Epithelial cell of proximal tubule (primary cell): ENCODE measurements at places on chromosomes 1 and 21. TPM values are rescaled to one million over a fixed set of nuclear protein-coding genes. Genes with fewer than 3 reads are reported as not detected.

DNA sequence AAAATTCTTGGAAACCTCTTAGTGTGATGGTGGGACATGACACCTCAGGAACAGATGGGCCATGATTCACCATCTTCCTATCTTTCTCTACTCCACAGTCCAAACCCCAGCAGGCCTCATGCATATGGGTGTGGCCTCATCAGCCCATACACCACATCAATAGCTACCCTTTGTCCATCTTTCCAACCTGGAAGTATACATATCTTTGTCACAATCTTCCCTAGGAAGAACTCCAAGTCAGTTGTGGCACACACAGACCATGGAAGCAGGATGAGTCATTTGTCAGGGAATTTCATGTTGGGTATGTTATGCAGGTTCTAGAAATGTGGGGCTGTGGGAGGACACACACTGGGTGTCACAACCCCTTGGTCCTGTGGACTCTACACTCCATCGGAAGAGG, 30.5 kb upstream of the CLCA4 start:
- DNase-seq, result no peak

DNA sequence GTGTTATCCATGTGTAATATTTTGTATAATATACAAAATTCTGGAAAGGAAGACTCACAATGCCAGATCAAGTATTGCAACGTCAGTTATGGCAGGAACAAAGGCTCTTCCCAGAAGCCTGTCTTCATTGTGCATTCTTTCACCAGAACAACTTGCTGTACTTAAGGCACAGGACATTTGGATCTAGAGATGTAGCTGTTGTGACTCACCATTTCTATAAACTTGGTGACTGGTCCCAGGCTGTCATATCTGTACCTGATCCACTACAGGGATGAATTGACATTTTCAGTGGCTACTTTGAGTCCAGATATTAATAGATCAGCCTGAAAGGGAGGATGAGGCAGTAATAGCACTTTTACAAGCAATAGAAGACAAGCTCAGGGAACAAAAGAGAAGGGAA, 299.8 kb downstream of the DISC1 start:
- no peak for DNase-seq

DNA sequence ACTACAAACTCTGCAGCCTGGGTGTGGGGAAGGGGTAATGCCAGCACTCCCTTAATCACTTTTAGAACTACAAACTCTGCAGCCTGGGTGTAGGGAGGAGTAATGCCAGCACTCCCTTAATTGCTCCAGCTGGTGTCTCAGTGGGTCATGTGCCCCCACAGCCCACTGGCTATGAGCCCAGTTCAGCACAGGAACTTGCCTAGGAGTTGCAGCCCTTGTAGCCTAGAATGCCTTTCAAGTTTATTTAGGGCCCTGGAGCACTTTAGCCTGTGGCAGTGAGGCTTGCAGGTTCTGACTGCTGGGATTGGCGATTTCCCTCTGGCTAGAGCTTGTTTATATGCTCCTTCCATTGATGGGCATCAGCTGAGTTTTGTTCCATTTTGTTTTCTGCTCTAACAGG, 17.1 kb downstream of the VN1R5 start:
- DNase-seq, result no peak

The PEF1 gene
- total RNA-seq, result 71.7 and 116 TPM in 2 replicates

GRCh38 chr1:31346785-31347184, 26.1 kb downstream of the FABP3 start:
- DNase-seq, result no peak

The PDPN gene
- total RNA-seq, result 7.6 TPM in 2 replicates

GRCh38 chr1:22376976-22377375, 74.7 kb upstream of the ZBTB40 start:
- no peak for DNase-seq

GRCh38 chr1:55338448-55338820, 123.3 kb upstream of the USP24 start:
- no peak for DNase-seq

The UBE4B gene
- 30.8 and 39.3 TPM in 2 replicates for total RNA-seq

DNA sequence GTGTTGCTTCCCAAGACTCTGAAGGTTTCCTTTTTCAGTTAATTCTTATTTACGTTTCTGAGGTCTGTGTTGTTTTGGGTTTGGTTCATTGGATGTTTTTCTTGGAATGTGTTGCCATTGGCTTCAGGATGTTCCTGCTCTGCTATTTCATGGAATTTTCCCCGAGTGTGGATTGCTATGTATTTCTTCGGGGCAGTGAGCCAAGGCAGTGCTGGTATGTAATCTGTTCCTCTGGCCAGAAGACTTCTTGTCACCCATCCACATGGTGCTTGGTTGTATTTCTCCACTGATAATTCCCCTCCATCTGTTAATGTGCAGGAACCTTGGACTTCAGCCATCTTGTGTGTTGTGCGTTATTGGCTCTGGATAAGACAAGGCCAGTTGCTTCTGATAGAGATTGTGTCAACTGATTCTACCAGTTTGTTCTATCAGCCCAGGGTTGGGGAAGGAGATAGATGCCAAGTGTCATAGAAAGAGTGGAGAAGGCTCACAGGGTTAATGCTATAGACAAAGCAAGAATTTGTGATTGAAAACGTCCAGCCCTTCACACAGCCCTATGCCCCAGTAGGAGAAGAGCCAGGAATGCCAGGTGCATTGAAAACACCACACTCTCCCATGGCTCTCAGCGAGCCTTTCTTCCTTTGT, 505.2 kb downstream of the PLPP3 start:
- DNase-seq, result no peak
